ENCODE measurements at places on chromosomes 1 and 21. TPM values are rescaled to one million over a fixed set of nuclear protein-coding genes. Genes with fewer than 3 reads are reported as not detected.

GRCh38 chr1:57770772-57771171 is 346.9 kb upstream of the DAB1 start:
- no peak for ATAC-seq

Gene RAP1GAP
- 14.3 TPM for total RNA-seq

DNA sequence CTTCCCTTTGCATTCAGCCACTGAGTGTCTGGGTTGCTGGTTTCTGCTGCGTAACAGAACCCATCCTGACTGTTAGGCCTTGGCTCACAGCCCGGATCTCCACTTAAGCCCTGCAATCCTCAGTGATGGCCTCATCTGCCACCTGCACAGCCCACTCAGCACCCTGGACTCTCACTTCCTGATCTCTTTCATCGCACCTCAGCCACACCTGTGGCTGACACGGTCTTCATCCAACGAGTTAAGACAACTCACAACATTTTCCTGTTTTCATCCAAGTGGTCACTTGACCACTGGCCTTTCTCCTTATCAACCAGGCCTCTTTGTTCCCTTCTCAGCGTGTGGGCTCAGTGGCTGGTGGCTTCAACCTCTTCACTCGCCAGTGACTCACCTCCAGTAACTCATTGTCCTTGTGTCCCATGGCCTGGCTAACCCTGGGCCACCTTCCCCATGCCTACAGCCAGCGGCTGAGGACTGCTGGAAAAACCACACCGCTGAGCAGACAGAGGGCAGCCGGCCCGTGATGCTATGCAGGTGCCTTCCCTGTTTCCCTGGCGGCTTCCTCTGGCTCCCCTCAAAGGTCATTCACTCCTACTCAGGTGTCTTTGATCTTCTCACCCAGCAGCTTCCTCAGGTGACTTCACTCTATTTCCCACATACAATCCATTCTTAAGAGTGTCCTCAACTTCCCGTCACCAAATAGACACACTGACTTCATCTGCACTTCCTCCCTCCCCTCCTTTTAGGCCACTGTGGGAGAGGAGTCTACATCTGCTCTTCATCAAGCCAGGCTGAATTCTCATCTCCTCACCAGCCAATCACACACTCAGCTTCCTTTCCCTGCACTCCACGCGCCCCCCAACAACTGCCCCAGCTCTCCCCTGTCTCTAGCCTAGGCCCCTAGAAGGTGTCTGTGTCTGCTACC is 19.9 kb upstream of the EDN2 start:
- ATAC-seq: peak; percentile 41

Gene SLC2A5
- total RNA-seq: 0.18 TPM

Gene GUCA2B
- not detected for total RNA-seq

Gene CBR3
- total RNA-seq: 16.7 TPM

Gene RNU1-2
- 10,939 TPM for total RNA-seq

Gene LRRC7
- 36.3 TPM for total RNA-seq

DNA sequence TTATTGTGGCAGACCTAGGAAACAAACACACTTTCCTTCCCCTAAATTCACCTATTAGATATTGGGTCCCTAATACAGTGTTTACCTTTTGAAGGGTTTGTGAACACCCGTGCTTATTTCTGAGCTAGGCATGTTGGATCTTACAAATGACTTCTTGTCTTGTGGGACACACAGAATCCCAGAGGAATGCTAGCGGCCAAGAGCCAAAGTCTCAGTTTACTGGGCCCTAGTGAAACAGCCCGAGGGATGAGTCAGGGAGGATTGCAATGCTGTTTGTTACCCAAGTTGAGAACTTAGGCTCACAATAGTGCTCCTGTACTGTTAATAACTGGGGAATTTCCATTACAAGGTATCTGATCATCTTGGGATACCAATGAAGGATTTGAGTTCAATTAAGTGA is 100.1 kb upstream of the AKT3 start:
- ATAC-seq: no peak

GRCh38 chr1:221766210-221766609 is 24.3 kb upstream of the DUSP10 start:
- ATAC-seq: no peak

GRCh38 chr1:160048335-160048734 is 16.5 kb upstream of the PIGM start:
- ATAC-seq: no peak

GRCh38 chr1:46284597-46285564 is 18.5 kb downstream of the LRRC41 start:
- no peak for ATAC-seq

DNA sequence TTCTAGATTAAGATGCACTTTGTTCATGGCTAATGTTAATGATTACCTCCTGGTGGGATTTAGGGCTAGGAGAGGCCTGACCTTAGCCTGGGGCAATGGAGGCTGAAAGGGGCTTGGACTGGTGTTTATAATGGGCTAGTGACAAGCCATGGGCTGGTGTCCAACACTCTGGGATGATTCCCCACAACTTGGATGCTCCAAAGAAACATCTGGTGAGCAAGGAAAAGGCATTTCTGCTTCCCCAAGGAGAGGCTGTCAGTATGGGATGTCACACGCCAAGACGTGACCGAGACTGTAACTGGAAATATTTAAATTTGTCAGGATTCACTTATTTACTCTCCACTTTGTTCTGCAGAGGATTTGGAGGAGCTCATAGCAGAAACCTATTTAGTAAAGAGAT is 45.2 kb downstream of the PTPRU start:
- no peak for ATAC-seq

Gene SAMD13
- 18.2 TPM for total RNA-seq

Measured in motor neuron (in vitro differentiated cells).